H1 (cell line): ENCODE measurements at places on chromosomes 6 and 20. TPM values are rescaled to one million over a fixed set of nuclear protein-coding genes. Genes with fewer than 3 reads are reported as not detected.

DNA sequence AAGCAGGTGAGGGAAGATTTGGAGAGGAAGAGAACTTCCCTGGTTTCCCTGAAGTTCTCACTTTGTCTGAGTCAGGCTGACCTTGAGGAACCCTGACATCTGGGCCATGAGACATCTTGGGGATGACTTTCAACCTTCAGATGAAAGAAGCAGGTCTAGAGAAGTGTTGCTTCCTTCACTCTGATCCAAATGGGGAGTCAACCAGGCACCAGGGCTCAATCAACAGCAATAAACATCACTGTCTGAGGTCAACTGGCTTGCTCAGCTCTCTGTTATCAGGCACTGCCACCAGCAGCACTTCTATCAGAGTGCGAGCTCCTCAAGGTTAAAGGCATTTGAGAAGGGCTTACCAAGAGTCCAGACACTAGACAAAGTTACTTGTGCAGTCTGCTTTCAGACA is 6.3 kb downstream of the ACOT8 start:
- no peak for DNase-seq

GRCh38 chr6:7512320-7512719 is 29.2 kb upstream of the DSP start:
- no peak for DNase-seq

DNA sequence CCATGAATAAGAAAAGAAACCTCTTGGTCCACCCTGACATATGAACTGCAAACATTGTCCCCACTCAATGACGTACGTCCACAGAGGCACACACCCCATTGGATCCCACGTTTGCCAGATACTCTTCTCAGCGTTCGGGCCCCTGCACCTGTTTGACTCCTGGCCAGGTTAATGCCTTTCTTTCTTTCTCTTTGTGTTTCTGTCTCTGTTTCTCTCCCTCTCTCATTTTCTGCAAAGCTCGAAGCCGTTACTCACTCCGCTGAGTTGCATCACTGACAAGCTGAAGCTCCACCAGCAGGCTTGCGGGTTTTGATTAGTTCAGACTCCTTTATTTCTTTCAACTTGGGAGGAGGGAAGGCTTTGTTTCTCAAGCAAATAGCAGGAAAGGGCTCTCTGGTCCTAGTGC is 135.5 kb upstream of the SUPT3H start:
- no peak for DNase-seq

DNA sequence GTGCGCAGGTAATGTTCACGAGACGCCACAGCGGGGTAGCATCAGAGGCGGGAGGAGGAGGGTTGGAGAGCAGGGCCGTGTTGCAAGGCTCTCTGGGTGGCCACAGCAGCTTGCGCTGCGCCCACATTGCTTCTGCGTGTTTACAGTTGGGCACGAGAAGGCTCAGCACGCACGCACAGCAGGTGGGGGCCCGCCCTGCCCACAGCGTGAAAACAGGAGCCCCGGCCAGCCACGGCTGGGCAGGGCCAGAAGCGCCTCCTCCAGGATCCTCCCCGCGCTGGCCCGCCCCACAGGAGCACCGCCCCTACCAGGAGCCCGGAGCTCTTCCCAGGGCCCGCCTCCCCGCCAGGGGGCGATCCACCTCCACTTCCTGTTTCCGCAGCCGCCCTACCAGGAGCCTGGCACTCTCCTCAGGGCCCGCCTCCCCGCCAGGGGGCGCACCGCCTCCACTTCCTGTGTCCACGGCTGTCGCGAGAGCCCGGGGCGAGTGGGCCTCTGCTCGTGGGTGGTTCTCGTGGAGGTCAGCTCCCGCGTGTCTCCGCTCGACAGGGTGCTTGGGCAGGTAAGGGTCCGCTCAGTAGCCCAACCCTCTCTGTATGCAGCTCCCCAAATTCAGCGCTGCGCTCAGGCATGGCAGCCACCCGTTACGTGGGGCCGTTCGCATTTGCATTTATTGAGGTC is at the start of gene FAM50B:
Gene FAM50B (plus strand): TSS at position 449 of the 681 bp plus-strand sequence. CDS start 439 bp downstream, outside the sequence.
- DNase-seq: peak; percentile 64

DNA sequence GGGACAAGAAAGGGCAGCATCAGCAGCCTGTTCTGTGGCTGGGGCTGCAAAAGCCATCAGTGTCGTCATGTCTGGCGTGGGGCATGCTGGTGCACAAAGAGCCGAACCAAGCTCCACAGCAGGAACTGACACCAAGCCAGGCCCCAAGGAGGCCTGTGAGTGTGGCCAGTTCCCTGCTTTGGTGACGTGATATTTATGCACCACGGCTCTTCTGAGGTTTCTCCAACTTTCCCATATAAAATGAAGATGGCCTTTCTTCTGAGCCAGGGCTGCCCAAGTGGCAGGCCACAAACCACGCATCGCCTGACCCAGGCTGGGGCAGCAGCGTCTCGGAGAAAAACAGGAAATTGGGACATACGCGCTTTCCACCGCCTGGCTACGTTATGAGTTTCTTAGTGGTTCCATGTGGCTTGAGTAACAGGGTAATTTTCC is 109.9 kb downstream of the RIN2 start:
- DNase-seq: no peak

GRCh38 chr20:43565758-43566104 is 6.9 kb downstream of the SGK2 start:
- DNase-seq: no peak

- no peak for DNase-seq
Measured at GRCh38 chr6:105536961-105537360, 134.1 kb upstream of the PREP start.

- no peak for DNase-seq
Measured at GRCh38 chr6:66605971-66606370, 898.9 kb upstream of the EYS start.

GRCh38 chr20:19975436-19975799 is 41.7 kb upstream of the NAA20 start:
- peak; percentile 37 for DNase-seq

DNA sequence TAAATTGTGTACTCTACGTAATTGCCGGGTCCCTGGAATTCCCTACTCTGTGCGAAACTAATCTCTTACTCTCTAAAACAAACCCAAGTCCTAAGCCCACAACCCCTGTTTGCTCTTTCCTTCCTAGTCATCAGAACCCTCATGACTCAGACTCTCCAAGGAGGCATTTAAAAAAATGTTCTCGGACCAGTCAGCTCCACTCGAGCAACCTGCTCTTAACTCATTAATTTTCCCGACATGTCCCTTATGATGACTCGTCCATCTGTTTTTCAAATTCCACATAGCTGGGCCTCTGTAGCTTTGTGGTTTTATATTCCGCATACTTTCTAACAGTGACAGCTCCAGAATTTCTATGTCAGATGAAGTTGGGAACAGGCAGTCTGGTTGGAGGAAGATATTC is 2.6 kb upstream of the MUC22 start:
- no peak for DNase-seq

DNA sequence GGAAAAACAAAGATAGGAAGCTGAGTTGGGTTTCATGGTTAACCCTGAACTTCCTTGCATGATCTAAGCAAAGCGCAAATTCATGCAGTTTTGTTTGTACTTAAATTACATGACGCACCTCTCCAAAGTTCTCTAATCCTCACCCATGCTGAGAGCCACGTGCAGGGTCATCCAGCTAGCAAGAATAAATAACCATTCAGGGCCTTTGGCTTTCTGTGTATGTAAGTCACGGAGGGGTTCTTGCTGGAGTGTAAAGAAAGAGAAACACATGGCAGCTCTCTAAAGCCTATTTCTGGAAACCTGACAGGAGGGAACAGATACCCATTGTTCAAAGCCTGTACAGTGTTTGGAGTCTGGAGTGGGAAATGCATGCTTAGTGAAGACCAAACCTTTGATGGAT is 171.7 kb upstream of the CCN2 start:
- no peak for DNase-seq

DNA sequence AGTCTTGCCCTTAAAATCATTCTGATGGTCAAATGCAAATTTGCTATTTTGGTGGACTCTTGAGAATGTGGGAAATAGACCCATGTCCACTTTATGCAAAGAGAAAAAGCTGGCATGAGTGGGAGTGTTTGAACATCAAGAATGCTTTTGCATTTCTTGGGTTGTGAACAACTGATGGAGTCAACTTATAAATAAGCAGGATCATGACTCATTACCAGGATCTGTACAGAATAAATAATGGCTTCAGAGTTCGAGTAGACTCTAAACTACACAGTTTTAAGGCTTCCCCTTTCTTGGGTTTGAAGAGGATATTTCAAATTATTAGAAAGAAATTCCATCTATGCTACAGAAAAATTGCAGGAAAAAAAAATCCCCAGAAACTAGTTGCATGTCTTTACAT is 195.5 kb downstream of the EYA4 start:
- DNase-seq: no peak

DNA sequence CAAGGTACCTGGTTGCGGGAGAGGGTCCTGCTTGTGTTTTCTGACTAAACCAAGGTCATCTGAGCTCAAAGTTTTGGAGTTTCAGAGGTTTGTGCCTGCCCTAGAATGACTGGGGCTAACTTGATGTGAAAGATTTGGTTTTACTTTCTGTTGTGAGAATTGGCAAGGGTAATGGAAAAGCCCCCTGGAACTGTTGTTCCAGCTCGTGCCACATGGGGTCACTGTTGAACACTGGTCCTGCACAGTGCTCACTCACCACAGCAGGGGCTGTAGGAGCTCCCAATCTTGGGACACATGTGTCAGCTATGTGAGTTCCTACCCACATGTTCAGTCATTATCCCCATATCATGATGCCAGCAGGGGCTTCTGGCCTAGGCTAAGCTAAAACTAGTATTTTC is 6.5 kb downstream of the TGM6 start:
- DNase-seq: peak; percentile 86

KCNQ5 gene
- 1.2 and 1.3 TPM in 2 replicates for total RNA-seq

ADGB gene
- not detected in 2 replicates for total RNA-seq

LY6G6D gene
- not detected in 2 replicates for total RNA-seq

LRRN4 gene
- 0.61 and 0.89 TPM in 2 replicates for total RNA-seq
